ENCODE measurements at places on chromosomes 13 and 19.
A peak's percentile ranks its signal among the peaks of the same experiment; 100 is the strongest.

DNA sequence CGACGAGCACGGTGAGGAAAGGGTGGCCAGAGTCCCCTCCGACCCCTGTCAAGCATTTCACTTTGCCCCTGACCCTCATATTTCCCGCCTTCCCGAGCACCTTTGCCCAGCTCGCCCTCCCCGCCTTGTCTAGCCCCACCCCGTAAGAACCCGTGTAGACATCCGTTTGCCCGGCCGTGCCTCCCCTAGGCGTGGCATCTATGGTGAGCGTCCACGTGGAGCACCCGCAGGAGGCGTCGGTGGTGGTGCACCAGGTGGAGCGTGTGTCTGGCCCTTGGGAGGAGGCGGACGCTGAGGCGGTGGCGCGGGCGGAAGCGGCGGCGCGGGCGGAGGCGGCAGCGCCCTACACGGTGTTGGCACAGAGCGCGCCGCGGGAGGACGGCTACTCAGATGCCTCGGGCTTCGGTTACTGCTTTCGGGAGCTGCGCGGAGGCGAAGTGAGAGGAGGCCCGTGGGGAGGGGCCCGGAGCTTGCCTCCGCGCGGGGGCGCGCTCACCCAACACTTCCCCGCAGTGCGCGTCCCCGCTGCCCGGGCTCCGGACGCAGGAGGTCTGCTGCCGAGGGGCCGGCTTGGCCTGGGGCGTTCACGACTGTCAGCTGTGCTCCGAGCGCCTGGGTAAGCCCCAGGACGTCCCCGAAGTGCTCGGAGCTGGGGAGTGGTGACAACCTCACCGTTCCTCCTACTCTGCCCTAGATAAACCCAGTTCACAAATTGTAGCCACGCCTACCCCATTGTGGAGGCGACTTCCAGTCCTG is 4.2 kb downstream of the LTBP4 start:
- DNase-seq, result peak; percentile 90

GRCh38 chr13:47117268-47117667 is 220.4 kb upstream of the HTR2A start:
- no peak for DNase-seq

DNA sequence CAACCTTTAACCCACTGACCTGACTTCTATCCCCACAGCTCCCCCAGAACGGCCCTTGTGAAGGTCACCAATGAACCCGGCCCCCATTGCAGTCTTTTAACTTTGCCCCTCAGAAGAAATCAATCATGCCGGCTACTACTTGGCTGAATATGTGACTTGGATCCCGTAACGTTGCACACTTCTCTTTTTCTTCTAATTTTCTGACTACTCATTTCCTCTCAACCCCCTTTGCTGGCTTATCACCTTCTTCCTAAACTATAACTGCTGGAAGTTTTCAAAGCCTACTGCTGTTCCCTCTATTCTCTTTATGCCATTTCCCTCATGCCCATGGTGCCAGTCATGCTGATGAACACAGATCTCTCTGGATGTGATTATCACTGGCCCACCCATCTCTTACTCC is 367.6 kb downstream of the DNAJC15 start:
- DNase-seq, result no peak

- no peak for DNase-seq
These were observed 22.6 kb downstream of the KLF5 start for GRCh38 chr13:73081256-73081915.

DNA sequence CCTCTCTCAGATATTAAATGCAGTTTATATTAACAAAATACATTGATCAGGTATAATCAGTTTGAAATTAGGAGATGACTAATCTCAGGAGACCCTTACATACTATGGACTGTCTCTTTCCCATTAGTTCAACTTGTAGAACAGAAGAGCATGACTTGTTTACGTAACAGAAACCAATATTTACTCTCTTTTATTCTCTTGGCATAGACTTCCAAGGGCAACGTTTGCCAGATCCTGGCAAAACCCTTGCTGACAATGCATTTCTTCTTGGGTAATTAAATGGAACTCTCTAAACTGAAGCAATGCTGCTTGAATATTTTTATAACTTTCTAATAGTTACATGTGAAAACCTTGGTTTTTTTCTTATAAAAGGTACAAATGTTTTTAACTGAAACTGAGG is 68.3 kb upstream of the MYO16 start:
- DNase-seq, result no peak

DNA sequence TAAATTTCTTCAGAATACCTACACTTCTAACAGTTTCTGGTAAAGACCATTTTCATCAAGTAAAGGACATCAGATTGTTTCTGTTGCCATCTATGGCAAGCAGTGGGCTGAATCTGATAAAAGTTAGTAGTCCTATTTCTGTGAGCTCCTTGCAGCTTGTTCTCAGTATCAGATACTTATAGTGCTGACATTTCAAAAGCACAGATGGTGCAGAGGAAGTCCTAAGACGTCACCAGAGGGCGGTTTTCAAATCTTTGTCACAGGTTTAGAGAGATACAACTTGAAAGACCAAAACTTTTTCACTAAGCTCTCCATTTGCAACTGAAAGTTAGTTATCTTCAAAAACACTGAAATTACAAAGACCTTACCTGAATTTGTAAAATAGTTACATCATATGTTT is 719.8 kb downstream of the SLITRK1 start:
- no peak for DNase-seq

DNA sequence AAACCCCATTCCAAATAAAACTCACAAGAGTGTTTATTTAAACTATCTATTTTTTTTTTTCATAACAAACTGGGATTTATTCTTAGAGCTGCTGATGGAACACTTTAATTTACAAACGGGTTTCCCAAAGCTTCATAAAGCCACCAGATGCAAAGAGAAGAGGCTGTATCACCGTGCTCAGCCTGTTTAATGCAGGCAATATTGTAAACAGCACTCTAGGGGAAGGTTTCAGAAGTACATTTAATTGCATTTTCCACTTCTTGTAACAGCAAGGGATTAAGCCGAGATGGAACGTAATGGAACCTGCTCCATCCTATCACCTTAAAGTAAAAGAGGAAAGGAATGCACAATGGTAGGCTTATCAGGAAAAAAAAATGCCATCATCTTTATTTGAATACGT is 550.6 kb upstream of the ARGLU1 start:
- DNase-seq, result no peak

DNA sequence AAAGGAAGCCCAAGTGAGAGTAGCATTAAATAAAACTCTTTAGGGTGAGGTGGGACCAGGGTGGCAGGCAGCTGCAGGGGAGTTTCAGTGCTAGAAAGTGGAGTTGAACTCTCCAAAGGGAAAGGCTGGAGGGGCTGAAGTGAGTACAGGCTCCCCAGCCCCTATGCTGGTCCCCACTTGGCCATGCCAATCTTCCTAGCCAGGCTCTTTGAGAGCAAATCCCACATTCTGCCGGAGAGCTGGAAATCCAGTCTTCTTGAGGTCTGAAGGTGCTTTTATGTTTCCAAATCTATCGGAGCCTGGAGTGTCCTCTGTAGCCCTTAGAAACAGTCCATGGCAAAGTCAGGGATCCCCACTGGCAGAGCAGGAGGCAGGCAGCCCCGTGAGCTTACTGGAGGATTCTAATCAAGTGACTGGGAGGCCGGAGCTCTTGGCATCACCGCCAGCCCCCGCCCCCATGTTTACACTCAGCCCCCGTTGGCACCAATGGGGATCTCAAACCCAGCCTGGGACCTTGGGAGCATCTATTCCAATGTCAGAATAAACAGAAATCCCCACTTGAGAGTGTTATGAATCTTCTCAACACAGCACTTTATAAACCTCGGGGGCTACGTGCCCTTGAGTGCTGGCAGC is 18.3 kb downstream of the ZNF536 start:
- DNase-seq, result no peak

GRCh38 chr19:18306888-18307260 is 16.0 kb downstream of the LSM4 start:
- DNase-seq, result peak; percentile 49

GRCh38 chr19:2699413-2700140 is 2.9 kb downstream of the GNG7 start:
- peak; percentile 36 for DNase-seq

- DNase-seq, result no peak
These were observed 300.5 kb downstream of the PCDH17 start for GRCh38 chr13:57932061-57932460.

Data from GM12865 (cell line).